ENCODE measurements at places on chromosomes 1 and 21.

DNA sequence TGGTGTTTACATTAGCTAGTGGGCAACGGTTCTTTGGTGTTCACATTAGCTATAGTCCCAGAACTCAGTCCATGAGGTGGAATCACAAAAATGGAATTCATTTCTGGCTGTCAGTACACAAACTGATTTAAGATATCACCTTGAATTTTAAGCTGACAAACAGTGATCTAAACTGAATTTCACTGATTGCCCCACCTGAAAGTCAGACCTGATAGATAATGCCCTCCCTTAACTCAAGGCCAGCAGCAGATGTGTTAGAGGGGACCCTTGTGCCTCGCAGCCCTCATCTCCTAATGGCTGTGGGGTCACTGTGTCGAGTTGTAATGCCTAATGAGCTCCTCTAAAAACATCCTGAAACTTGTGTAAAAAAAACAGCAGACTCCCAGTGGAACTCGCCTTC is 8.6 kb downstream of the ARF1 start:
- no peak for DNase-seq

- no peak for DNase-seq
These were observed 11.7 kb downstream of the POU3F1 start for GRCh38 chr1:38034871-38035270.

DNA sequence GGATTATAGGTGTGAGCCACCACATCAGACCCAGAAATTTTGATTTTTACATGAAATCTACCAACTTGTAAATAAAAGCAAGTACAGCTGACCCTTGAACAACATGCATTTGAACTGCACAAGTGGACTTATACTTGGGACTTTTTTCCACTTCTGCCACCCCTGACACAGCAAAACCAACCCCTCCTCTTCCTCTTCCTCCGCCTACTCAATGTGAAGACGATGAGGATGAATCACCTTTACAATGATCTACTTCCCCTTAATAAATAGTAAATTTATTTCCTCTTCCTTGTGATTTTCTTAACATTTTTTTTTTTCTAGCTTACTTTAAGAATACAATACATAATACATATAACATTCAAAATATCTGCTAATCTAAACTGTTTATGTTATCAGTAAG is 17.5 kb upstream of the YRDC start:
- no peak for DNase-seq

DNA sequence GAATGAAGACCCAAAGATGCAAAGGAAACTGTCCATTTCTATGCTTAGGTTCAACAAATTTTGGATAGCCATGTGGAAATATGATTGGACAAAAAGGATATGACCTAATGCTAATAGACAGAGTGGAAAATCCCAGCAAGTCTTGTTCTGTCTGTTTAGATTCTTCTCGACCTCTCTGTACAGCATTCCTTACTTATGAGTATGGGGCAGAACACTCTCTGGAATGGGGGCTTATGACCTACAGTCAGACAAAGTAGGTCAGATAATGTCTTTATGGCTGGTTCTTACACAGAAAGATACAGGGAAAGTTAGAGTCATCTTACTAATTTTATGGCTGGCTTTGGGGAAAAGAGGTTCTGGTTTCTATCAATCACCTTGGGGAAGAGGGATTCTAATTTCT is 2.8 kb downstream of the GCSAML start:
- no peak for DNase-seq

DNA sequence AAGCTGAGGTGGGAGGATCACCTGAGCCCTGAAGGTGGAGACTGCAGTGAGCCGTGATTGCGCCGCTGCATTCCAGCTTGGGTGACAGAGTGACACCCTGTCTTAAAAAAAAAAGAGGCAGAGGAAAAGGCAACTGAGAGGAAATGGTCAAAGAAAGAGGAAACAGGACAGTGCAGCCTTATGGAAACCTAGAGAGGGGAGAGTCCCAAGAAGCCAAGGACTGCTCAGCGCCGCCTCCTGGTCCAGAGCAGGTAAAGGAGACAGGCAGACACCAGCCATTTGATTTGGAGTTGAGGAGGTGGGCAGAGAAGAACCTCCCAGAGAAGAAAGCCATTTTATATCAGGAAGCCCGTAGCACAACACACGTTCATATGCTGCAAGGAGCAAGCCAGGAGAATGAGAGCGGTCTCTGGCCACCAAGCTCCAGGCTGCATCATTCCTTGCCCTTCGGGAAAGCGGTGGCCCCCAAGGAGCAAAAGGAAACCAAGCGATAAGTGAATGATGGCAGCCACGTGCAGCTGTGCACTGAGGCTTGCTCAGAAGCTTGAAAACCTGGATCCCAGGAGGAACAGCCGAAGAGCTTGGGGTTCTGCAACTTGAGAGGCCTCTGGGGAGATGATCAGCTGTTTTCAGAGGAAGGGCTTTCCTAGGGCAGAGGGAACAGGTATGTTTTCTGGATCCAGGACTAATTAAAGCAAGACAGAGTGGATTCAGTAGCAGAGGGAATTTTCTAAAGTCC is 33.7 kb downstream of the LRRC42 start:
- DNase-seq, result no peak

DNA sequence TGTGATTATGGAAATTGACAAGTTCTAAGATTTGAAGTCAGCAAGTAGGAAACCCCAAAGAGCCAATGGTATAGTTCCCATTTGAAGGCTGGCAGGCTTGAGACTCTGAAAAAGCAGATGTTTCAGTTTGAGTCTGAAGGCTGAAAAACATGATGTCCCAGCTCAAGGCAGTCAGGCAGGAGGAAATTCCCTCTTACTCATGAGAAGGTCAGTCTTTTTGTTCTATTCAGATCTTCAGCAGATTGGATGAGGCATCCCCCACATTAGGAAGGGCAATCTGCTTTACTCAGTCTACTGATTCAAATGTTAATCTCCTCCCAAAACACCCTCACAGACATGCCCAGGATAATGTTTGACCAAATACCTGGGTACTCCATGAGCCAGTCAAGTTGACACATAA is 372.5 kb upstream of the ST6GALNAC5 start:
- no peak for DNase-seq

DNA sequence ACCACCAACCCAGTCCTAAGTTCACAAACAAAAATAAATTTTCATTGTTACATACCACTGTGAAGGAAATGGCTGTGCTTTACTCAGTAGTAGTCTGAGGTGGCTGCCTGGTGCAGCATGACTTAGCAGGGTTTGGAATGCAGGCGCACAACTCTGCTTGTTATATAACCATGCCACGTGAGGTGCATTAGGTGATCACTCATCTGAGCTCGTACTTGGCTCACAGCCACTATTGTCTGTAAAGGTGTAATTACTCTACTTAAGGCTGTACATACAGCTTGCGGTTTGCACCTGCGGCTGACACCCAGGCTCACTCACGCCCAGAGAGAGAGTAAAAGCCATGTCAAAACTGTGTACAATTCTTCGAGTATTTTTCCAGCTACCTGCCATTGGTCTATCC is 599.4 kb downstream of the LTN1 start:
- DNase-seq, result no peak

DNA sequence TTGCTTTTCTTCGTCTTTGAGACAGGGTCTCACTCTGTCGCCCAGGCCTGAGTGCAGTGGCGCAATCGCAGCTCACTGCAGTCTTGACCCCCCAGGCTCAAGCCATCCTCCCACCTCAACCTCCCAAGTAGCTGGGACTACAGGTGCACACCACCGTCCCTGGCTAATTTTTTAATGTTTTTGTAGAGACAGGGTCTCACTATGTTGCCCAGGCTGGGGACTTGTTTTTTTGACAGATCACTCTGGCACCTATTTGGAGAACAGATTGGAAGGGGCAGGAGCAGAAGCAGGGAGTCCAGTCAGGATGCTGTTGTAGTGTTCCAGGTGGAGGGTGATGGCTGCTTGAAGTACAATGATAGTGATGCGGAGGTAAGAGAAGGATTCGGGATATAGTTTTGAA is 12.7 kb upstream of the KDM4A start:
- no peak for DNase-seq

- no peak for DNase-seq
These were observed 169.0 kb downstream of the CHRM3 start for GRCh38 chr1:239555350-239555749.

- no peak for DNase-seq
These were observed 3.1 kb downstream of the PBX1 start for GRCh38 chr1:164562061-164562460.

GRCh38 chr1:75708910-75709309 is 15.6 kb upstream of the ACADM start:
- no peak for DNase-seq

DNA sequence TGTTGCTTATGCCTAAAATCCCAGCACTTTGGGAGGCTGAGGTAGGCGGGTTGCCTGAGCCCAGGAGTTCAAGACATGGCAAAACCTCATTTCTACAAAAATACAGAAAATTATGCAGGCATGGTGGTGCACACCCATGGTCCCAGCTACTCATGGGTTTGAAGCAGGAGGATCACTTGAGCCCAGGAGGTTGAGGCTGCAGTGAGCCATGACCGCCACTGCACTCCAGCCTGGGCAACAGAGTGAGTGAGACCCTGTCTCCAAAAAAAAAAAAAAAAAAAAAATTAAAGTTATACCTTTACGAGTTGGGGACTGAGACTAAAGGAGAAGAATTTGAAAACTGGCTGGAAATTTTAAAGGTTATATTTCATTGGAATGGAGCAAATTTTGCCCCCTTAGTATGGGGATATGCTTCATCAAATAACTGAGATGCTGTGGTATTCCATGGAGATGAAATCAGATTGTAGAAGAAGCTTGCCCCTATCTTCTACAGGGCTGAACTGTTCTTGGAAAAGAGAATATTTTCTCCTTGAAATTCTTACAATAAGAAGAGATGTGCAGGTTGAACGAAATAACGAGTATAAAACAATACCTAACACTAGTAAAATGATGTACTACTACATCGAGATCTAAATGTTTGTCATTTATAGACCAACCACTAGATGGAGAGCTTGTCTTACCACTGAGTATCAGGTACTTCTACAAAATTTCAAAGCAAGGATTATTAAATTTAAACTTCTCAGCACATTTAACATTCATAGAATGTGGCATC is 34.9 kb upstream of the SCYL3 start:
- DNase-seq, result no peak

DNA sequence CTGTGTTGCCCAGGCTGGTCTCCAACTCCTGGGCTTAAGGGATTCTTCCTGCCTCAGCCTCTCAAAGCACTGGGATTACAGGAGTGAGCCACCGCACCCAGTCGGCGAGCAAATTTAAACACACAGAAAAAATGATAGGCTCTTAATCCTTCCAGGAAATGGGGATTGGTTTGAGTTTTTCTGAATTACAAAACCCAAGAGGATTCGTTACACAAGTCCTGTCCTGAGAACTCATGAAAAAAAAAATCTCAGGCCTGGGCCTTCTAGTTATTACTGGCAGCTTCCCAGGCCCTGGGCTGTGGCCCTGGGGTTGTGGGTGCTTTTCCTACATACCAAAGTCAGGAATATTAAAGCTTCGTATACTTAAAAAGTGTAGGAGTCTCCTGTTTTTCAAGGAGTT is 6.3 kb upstream of the IFNGR2 start:
- DNase-seq, result no peak

GRCh38 chr1:221030990-221031389 is 151.7 kb downstream of the HLX start:
- DNase-seq, result no peak

GRCh38 chr1:29893046-29893723 is 656.9 kb downstream of the PTPRU start:
- no peak for DNase-seq

DNA sequence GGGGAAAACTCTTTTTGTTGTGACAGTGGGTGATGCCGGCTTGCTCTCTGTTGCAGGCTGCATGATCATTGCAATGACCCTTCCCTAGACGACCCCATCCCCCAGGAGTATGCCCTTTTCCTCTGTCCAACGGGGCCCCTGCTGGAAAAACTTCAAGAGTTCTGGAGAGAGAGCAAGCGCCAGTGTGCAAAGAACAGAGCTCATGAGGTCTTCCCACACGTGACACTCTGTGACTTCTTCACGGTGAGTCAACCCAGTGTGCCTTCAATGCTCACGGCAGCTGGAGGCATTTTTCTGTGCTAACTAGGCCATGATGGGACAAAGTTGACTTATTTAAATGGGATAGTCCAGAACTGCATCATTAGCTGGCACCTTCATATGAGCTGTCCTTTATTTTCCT is 5.7 kb downstream of the UBASH3A start:
- no peak for DNase-seq

- peak; percentile 63 for DNase-seq
These were observed 2.4 kb downstream of the RUSC1 start for GRCh38 chr1:155322953-155323728.

DNA sequence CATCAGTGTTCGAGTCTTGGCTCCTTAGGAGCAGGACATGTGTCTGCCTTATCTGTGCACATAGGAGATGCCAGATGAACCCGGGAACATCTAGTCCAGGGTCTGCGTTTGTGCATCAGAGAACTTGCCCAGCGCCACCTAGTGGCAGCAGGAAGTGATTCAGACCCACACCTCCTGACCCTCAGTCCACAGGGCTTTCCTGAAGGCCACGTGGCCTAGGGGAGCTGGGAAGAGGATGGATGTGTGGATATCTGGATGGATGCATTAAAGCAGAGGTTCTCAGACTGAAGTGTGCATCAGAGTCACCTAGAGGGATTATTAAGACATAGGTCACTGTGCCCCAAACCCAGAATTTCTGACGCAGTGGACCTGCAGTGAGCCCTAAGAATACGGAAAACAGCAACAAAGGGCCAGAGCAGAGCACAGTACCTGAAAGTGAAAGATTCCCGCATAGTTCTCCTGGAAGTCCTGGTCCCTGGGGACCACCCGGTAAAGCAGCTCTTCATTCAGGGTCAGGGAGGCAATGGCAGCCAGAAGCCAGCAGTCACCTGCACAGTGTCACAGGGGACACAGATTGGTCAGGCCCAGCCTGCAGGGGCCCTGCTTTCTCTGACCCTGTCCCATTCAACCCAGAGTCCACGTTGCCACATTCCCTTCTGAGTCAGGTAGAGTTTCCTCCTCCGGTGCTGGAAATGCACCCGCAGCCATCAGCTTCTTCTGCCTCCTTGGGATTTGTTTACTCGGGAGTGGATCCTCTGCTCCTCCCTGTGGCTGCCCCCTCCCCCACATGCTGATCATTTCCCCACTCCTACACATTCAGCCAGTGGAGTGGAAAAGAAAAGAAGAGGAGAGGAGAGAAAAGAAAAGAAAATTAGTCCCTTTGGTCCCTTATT is 37.0 kb downstream of the CAPN8 start:
- no peak for DNase-seq

- no peak for DNase-seq
These were observed 58.5 kb upstream of the DNAJC6 start for GRCh38 chr1:65250826-65251225.

DNA sequence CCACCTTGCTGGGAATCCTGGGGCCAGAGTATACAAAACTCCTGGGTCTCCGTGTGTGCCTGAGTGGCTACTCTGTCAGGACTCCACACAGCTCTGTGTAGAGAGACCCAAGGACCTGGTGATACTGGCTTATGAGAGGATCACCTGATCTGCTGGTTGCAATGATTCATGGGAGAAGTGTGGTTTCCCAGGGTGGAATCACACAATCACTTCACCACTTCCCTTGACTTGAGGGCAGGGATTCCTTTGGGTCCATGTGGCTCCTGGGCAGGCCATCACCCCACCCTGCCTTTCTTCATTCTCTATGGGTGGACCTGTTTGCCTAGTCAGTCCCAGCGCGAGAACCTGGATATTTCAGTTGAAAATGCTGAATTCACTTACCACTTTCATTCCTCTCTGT is 13.3 kb downstream of the PRSS38 start:
- DNase-seq, result no peak

- DNase-seq, result no peak
These were observed 14.7 kb downstream of the KCNA10 start for GRCh38 chr1:110504226-110504625.

All from activated gamma-delta T cell (primary cell).